ENCODE measurements at places on chromosomes 3 and 15. TPM values are rescaled to one million over a fixed set of nuclear protein-coding genes. Genes with fewer than 3 reads are reported as not detected.

- ATAC-seq, result peak; percentile 76
- peaks cover 28% of the 10 kb centered on the region for H3K27me3 ChIP-seq
- H3K36me3 ChIP-seq, result no peaks in the 10 kb centered on the region
These were observed at the start of gene P2RY1 for GRCh38 chr3:152834776-152835600. TSS of gene P2RY1 (plus strand) at chr3:152835131. CDS start at chr3:152835783, 652 bp downstream.

- H3K36me3 ChIP-seq, result no peaks in the 10 kb centered on the region
- no peaks in the 10 kb centered on the region for H3K27me3 ChIP-seq
- no peak overlapping the region for H3K27ac ChIP-seq
- ATAC-seq, result no peak
- peaks cover 3% of the 10 kb centered on the region for H3K4me1 ChIP-seq
These were observed 20.4 kb downstream of the COLQ start for GRCh38 chr3:15501126-15501525.

The ZNF80 gene
- total RNA-seq, result not detected

The PIGX gene
- total RNA-seq, result 35.6 TPM

The PTH1R gene
- 14.0 TPM for total RNA-seq
